ENCODE measurements at places on chromosomes 2 and 18. TPM values are rescaled to one million over a fixed set of nuclear protein-coding genes. Genes with fewer than 3 reads are reported as not detected.

ATP8B1 gene
- 9.9 TPM for polyA plus RNA-seq

FSHR gene
- polyA plus RNA-seq, result not detected

HOXD10 gene
- polyA plus RNA-seq, result not detected

ABHD1 gene
- 0.08 TPM for polyA plus RNA-seq

SIX3 gene
- polyA plus RNA-seq, result not detected

All from lung (tissue), 17 donors.